ENCODE measurements at places on chromosomes 16 and 17.

DNA sequence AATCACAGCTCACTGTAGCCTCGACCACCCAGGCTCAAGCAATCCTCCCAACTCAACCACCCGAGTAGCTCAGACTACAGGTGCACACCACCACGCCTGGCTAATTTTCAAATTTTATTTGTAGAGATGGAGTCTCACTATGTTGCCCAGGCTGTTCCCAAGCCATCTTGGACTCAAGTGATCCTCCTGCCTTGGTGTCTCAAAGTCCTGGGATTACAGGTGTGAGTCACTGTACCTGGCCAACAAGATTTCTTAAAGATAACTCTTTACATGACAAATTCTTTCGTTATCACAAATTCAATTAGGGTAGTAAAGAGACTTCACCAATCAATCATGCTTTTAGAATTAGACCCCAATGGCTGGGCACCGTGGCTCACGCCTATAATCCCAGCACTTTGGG is 12.4 kb downstream of the PRPSAP1 start:
- DNase-seq: no peak

DNA sequence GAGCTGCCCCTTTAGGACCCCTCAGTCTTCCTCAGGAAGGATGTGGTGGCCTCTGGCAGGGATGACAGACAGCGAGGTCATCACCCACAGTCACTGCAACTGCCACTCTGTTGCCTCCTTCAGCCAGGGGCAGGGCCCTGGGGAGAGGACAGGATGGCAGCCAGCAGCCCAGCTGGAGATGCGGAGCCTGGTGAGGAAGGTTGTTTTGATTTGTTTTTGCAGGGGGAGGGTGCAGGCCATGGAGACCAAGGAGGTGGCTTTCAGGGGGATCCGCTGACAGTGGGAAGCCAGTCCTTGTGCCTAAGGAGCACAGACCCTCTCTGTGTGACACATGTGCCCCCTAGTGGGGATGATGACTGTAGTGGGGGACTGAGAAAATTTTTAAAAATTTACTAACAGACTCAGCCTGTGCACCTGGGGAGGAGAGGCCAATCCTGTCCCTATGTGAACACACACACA is 7.4 kb downstream of the PRCD start:
- no peak for DNase-seq

GRCh38 chr17:50346313-50347116 is 589 bp downstream of the XYLT2 start:
- no peak for DNase-seq

GRCh38 chr17:43768382-43768781 is 9.8 kb upstream of the SOST start:
- no peak for DNase-seq

GRCh38 chr16:58661199-58661830 is 23.3 kb downstream of the SLC38A7 start:
- DNase-seq: no peak

DNA sequence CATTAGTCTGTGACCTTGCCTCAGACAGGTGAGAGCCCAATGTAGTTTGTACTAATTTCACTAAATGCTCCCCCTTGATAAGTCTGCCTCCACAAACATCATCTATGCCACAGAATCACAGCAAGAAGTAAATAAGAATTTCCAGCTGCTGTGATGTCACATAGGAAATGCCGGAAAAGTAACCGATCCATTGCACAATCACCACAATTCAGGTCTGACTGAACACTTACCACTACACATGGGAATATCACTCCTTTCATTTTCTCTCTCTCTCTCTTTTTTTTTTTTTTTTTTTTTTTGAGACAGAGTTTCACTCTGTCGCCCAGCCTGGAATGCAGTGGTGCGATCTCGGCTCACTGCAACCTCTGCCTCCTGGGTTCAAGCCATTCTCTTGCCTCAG is 79.0 kb upstream of the CDH11 start:
- no peak for DNase-seq

GRCh38 chr16:81917375-81917774 is 93.9 kb downstream of the SDR42E1 start:
- no peak for DNase-seq

GRCh38 chr16:3122926-3123570 is 10.7 kb downstream of the ZNF205 start:
- DNase-seq: no peak

DNA sequence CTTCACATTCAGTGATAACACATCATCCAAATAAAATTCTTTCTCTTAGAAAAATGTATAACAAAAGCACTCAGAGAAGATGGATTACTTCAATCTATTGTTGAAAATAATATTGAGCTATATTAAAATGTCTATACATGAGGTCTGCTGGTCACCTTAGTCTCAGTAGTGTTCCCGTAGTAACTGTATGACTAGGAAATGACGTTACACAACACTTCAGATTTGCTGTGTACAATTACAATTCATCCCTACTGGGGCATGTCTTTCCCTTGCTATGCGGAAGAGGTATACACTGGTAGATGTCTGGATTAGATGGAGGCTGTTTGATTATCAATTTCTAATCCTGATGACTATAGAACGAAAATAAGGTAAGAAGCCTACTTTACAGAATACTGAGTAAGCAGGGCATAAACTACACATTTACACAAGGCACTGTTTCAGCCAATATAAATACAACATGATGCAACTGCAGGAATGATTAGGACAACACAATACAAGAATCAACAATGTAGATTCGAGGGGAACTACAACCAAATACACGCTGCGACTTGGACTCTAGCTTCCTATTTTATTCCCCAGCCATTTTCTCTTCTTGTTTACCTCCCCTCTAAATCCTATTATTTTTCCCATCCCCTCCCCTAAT is 982.5 kb upstream of the CDH8 start:
- DNase-seq: no peak

DNA sequence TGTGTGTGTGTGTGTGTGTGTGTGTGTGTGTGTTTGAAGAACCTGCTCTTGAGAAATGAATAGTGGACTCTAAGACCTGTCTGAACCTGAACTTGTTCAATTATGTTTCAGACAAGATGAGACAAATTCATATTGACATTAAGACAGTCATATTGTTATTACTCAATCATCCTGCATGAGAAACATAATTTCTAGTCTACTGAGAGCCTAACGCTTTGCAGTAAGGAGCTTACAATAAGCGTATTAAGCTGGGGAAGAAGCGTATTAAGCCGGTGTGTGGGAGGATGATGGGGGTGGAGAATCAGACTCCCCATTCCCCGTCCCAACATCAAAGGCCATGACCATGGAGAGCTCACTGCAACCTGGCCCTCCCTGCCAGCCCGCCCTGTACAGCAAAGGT is 22.4 kb upstream of the MNT start:
- DNase-seq: no peak

DNA sequence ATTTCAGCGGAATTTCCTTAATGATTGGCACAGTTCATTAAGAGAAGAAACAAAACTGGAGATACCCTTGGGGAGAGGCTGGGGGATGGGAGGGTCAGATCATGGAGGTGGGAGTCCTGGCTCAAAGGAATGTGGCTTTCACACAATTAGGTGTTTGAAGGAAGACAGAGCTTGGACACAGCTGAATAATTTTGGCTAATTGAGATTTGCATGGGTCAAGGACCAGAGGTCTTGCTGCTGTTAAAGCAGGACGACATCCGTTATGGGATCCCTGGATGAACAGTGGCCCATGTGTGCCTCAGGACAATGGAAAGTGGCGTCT is 160.3 kb downstream of the HS3ST3B1 start:
- no peak for DNase-seq
